ENCODE measurements at places on chromosomes 6 and 20.

GRCh38 chr6:154593122-154593521 is 82.6 kb upstream of the CNKSR3 start:
- no peak for DNase-seq

GRCh38 chr6:31652925-31653724 is 664 bp upstream of the BAG6 start:
- DNase-seq = no peak

GRCh38 chr20:47540443-47541354 is 39.0 kb downstream of the NCOA3 start:
- no peak for DNase-seq

DNA sequence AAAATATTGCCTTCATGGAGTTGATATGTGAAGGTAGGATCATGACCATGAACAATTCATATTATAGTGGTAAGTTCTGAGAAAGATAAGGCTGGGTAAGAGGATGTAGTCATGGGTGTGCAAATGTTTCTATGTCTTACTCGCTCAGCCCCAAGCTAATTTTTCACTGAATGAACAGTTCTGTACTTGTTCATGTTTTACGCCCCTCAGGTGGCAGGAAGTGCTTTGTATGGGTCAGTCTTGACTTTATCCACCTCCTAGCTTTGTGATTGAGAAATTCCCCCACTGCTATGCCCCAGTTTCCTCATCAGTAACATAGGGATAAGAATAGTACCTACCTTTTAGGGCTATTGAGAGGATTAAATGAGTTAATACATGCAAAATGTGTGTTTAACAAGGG is 148.2 kb upstream of the KCNG1 start:
- DNase-seq = no peak

DNA sequence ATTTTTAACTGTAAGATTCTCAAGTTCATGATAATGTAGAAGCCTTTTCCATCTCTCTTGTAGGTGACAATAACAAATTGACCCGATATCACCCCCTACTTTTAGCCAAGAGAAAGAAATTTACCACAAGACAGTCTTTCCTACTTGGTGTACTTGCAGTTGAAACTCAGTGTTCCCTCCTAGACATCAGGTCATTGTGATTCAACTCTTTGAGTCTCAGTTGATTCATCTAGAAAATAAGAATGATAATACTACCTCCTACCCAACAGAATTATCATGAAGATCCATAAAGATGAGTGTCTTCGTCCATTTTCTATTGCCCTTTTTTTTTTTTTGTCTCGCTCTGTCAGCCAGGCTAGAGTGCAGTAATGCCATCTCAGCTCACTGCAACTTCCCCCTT is 51.3 kb upstream of the TRERF1 start:
- no peak for DNase-seq

- DNase-seq = no peak
Observed at GRCh38 chr6:140940251-140940925, 1192.3 kb upstream of the GJE1 start.

GRCh38 chr6:165644586-165645266 is 18.3 kb downstream of the PDE10A start:
- DNase-seq = no peak

DNA sequence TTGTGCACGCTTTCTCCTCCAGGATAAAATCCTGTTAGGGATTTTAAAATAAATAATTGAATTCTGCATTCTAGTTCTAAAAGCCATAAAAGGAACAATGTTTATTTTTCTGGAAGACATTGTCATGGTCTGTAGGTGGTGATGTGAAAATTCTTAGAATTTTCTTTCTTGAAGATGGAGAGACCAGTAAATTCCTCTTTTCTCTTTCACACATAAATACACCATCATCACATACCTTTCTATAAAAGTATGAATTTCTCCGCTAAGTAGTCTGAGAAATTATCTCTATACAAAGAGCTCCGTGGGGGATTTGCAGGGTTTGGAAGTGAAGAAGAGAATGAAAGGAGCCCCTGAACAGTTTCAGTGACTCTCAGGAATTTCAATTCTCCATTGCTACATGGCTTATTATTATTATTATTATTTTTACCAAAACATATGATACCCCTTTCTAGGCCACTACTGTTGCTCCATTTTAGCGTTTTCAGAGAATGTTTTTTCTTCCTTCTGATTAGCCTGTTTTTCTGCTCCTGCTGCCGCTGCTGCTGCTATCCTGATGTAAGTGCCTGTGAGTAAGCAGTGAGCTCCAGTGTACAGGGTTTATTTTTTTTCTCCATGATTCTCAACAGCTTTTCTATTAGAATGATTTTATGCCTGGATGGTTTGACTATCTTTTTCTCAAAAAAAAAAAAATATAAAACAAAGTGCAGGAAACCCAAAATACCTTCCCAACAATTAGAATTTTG is 145.8 kb downstream of the SAMD5 start:
- no peak for DNase-seq

GRCh38 chr6:134517868-134518267 is 200.0 kb upstream of the SGK1 start:
- no peak for DNase-seq

GRCh38 chr6:122806291-122806690 is 17.2 kb downstream of the SMPDL3A start:
- no peak for DNase-seq

DNA sequence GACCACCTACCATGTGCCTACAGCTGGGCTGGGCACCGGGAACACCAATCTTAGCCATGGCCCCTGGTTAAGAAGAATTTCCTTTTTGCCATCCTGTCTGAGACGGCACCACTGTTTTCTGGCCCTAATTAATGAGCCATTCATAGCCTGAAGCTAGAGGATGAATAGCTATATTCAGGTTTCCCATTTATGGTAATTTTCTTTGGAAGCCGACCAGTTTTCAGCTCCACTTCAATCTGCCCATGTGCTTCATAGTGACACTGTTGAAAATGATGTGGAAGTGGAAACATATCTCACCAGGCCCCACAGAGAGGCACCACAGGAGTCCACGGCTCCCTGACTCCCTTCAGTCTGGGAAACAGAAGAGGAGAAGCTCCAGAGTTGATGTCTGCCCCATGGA is 22.6 kb upstream of the ULBP3 start:
- DNase-seq = peak; percentile 15

- DNase-seq = no peak
Observed at GRCh38 chr6:152378169-152378568, 259.0 kb downstream of the SYNE1 start.

- DNase-seq = peak; percentile 80
Observed at GRCh38 chr6:27472182-27472616, 706 bp downstream of the ZNF184 start.

GRCh38 chr6:36925809-36926208 is 28.7 kb upstream of the PI16 start:
- no peak for DNase-seq

DNA sequence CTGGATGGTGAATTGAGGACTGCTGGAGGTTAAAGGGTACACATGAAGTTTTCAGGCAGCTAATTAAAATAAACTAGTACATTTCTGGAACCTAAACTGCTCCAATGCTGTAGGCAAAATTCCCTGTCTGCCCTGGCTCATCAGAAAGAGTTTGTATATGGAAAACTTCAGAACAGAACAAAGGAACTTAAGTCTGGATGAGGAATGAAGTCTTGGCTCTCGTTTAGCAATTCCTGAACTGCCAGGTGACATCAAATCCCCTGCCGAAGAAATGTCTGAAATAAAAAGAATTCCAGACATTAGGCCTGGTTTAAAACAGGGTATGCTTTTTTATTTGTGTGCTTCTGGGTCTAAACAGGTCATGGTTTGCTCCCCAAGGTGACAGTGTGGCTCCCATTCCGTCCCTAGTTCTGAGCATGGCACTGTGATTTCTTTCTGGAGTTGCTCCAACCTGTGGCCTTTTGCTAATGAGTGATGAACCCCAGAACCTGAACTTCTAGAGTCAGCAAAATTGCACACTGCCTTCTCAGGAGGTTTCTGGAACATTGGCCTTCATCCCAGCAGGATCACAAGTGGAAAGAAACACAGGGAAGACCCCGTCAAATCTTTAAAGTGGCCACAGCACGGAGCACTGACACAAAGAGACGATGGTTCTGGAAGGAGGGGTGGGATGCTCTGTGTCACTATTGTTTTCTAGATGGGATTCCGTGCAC is 129.4 kb upstream of the NAA20 start:
- no peak for DNase-seq

- DNase-seq = no peak
Observed at GRCh38 chr6:166707045-166707444, 80.0 kb upstream of the RPS6KA2 start.

DNA sequence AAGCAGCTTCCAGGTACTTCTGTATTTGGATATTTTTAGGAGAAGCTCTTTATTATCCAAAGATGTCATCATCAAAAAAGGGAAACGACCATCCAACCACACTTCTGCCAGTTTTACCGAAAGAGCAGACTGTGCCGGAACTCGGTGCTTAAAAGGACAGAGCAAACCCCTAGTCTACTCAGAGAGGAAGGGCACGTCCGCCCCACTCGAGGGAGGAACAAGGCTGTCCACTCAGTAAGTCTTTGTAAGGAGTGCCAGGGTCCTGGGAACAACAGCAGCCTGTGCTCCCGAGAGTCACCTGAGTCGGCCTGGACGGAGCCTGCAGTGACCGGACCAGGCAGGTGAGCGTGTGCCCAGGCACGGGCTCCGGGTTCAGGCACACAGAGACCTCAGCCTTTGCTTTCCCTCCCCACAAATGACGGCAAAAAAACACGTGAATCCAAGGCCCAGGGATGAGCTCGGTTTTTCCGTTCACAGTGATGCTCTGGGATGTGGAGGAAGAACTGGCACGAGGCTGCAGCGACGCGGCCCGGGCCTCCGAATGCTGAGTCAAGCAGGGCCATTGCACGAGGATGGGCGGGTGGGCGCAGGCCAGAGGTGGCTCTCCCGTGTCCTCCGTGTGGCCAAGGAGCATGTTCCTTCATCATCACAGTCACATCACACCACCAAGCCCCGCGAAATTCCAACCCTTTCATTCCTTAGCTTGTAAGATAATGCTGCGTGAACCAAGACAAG is 17.4 kb upstream of the SLCO4A1 start:
- DNase-seq = no peak

DNA sequence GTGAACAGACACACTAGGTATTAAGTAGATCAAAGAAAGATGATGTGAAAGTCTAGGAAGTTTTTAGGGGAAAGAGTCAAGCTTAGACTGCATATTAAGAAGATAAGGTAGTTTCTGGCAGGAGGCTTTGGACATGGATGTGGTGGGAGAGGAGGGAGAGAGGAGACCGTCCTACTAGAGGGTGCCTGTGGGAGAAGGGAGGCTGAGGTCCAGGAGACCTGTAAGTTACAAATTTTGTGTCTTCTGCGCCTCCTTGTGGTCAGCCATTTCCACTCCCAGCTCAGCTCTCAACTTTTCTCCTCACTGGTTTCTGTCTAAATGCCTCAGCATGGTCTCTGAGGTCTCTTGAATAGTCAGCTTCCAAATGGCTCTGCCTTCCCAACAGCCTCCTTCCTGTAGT is 193.5 kb downstream of the UNC5CL start:
- DNase-seq = no peak

GRCh38 chr6:3875486-3875885 is 26.3 kb downstream of the FAM50B start:
- DNase-seq = no peak

- no peak for DNase-seq
Observed at GRCh38 chr6:35385457-35386202, 43.3 kb downstream of the PPARD start.

- no peak for DNase-seq
Observed at GRCh38 chr20:54980103-54980960, 504.9 kb downstream of the DOK5 start.

DNA sequence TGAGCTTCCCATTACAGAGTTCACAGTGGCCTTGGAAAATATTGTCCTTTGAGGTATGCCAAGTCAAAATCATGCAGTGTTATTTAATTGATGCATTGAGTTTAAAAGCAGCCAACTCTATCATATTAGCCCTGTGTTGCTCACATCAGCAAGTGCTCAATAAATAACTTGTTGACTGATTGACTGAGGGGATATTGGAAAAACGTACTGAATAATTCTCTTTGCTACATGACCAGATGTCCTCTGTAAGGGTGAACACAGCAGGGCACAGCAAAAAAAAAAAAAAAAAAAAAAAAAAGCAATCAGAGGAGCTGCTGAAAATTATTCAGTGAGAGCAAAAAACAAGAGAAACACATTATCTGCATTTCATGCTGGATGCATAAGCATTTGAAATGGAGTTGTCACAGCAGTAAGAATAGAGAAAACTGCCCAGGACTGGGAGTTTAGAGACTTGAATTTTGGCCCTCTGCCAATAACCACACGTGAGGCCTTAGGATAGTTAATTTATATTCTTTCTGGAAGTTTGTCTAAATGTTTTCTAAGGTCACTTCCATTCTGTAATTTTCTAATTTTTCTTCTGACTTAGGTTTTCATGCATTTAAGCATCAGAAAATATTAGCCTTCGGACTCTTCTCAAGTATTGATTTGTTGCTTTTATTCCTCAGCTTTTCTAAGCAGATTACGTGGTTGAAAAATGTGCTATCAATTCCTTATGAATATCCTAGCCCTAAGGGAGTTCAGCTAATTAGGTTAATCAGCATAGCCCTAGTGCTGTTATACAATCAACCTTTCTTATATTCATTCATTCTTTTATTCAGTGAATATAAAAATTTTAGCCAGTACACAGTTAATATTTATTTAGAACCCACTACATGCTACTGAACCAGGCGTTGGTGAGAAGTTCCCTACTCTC is 246.8 kb upstream of the STXBP5 start:
- no peak for DNase-seq

- no peak for DNase-seq
Observed at GRCh38 chr20:37922016-37922415, 19.1 kb downstream of the VSTM2L start.

Measured in left forelimb (tissue), 1 donor.